Amygdala (tissue), 56 donors: ENCODE measurements at places on chromosomes 11 and 22.

- no peak for DNase-seq
Observed at GRCh38 chr11:73554671-73555320, 43.1 kb downstream of the FAM168A start.

- DNase-seq = no peak
Observed at GRCh38 chr11:28569106-28569505, 460.9 kb downstream of the METTL15 start.

DNA sequence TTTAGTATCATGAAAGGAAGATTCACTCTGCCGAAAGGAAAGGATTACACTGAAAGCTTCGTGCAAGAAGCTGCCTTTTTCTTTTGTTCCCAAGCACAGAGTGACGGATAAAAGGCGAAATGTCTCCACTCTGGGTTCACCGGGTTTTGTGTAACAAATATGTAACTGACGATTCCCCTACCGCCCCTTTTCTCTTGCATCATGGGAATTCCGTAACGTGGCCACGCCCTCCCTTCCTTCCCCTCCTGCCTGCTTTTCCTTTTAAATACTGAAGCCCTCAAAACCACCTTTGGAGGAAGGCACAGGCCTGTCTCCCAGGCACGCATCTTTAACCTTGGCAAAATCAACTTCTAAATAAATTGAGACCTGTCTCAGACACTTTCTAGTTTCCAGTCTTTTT is 16.4 kb upstream of the TESMIN start:
- DNase-seq = no peak

DNA sequence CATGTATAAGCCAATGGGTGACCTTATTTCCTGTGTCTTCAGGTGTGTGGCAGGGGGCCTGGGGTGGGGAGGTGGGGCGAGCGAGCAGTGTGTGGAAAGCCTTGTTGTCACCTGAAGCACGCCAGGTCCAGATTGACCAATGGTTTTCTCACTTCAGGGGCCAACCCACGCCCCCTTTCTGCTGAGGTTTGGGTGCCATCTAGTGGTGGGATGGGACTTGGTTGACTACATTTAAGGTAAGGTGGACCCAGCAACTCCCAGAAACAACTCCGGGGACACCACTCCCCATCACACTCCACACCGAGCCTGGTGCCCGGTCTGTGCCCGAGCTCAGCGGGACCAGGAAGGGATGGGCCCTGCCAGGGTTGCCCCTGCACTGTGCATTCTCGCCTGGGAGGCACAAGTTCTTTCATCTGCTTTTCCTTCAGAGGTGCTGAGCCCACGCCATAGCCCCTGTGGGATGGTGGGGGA is 40.0 kb downstream of the TPCN2 start:
- peak; percentile 37 for DNase-seq

DNA sequence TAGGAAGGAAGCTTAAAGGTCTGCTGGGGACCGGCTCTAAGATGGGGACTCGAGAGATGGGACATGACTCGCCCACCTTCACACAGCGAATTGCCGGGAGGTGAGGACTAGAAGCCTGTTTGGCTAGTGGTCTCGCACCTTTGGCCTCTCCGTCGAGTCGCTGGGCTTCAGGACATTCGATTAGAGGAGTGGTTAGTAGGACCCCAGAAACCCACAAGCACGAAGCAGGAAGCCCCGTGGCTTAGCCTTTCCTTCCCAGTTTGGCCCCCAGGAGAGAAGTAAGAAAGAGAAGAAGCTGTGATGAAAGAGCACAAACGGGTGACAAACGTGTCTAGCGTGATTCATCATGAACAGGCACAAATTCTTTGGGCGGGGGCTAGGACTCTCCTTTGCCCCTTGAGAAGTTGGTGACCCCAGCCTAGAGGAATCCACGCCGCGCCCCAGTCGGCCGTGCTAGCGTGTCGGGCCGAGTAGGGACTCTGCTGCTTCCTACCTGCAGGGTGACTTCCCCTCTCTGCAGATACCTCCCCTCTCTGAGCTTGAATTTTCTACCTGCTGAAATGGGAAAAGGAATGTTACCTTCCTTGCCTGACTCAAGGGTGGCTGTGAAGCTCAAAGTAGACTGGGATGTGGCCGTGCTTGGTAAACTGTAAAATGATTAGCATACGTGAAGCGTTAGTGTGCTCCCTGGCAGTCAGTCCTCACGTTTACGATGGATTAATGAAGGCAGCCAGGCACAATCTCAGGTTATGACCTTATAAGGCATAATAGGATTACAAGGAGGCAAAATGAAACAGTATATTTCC is 1.1 kb upstream of the ADM start:
- no peak for DNase-seq

DNA sequence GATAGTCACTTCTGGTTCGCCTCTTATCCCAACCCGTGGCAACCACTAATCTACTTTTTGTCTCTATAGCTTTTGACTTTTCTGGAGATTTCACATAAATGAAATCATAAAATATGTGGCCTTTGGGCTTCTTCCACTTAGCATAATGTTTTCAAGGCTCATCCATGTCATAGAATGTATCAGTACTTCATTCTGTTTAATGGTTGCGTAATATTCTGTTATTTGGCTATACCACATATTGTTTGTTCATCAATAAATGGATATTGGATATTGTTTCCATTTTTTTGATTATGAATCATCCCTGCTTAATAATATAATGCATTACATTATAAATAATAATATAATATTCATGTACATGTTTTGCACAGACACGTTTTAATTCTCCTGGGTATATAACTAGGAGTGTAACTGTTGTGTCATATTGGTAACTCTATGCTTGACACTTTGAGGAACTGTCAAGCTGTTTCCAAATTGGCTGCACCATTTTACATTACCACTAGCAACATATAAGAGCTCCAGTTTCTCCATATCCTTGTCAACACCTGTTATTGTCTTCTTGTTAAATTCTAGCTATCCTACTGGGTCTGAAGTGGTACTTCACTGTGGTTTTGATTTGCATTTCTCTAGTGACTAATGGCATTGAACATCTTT is 181.5 kb downstream of the CADM1 start:
- DNase-seq = no peak

DNA sequence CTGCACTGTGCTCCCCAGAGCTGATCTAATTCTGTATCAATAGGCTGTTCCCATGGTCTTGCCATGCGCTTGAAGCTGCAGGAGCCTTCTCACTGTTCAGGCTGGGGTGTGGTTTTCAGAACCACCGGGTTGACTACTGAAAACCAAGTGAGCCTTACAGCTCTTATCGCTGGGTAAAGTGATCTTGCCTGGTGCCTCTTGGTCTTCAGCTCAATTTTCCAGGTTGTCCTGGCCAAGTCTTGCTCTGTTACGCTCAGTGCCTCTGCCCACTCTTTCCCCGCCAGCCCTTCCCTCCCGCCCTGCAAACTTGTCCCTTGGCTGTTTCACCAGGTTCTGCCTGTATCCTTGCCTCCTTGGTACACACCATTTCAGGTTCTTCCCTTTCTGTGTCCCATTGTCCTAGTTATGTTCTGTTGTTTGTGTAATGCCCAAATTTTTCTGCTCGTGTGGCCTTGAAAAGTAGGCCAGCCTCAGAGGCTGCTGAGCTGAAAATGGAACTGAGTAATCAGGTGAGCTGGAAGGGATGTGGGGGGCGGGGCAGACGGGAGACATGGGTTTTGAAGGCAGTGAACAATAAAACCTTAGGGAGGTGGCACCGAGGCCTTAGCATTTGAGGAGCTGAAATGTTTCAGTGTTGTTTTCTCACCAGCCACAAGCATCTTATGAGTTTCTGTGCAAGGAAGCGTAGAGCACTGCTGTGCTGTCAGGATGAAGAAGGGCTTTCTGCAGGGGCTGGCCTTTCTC is 11.2 kb downstream of the PEX26 start:
- no peak for DNase-seq

GRCh38 chr11:134482865-134483264 is 70.8 kb upstream of the B3GAT1 start:
- no peak for DNase-seq

DNA sequence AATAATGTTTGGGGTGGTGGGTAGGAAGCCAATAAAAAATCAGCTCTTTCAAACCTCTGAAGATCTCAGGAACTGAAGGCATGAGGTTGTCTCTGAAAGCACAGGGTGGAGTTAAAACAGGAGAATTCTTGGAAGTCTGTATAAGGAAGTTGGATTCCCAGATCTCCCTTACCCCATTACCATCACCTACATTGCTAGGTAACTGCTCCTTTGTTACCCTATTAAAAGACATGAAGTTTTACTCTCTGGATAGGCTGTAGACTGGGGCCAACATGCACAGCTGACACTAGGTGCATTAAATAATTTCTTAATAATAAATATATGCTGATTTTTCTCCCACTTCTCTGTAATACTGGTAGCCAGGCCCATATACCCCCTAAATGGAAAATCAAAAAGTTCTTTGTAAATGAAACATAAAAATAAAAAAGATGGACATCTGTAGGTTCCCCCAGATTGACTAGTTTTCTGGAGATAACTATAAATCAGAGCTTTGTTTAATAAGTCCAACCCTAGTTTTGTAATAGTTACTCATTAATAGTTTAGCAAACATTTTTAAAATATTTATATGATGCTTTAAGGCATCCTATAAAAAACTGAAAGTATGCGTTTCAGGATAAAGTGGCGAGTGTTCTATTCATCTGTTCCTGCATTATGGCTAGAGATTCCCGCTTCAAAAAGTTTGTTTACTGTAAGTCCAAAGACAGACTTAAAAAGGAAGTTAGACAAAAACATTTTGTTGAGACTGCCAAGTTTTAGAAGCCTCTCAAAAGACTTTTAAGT is 63.8 kb downstream of the KIF18A start:
- DNase-seq = no peak

DNA sequence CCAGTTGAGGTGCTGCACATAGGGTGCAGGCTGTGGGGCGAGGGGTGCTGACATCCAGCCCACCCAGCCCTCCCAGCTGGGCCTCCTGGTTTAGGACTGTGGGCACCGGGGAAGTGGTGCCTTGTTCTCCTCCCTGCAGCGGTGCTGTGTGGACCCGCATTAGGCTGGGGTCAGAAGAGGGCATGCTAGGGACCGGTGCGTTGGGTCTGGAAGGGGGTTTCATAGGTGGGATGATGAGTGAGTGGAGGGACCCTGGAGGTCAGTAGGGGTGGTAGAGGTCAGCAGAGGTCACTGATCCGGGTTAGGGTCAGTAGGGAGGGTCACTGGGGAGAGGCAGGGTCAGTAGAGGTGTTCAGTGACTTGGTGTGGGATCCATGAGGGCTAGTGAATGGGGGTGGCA is 6.7 kb upstream of the MYBPC3 start:
- no peak for DNase-seq

GRCh38 chr22:47191671-47192650 is 429.5 kb downstream of the TBC1D22A start:
- no peak for DNase-seq

GRCh38 chr11:23233075-23233474 is 372.8 kb upstream of the CCDC179 start:
- no peak for DNase-seq

GRCh38 chr11:16750417-16750816 is 12.0 kb downstream of the C11orf58 start:
- no peak for DNase-seq

DNA sequence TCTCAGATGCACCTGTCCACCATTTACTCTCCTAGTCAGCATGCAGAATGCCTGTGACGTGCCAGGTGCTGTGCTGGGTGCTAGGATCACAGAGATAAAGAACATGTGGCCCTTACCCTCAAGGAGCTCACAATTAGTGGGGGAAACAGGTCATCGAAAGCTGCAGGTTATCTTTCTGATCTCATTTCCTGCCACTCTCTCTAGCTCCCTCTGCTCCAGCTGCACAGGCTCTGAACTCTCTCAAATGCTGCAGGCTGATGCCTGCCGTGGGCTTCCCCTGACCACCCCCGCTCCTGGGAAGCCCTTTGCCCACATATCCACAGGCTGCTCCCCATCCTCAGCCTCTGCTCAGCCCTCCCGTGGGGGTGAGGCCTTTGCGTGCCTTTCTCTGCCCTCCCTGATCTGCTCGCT is 29.6 kb downstream of the SHANK3 start:
- DNase-seq = no peak

DNA sequence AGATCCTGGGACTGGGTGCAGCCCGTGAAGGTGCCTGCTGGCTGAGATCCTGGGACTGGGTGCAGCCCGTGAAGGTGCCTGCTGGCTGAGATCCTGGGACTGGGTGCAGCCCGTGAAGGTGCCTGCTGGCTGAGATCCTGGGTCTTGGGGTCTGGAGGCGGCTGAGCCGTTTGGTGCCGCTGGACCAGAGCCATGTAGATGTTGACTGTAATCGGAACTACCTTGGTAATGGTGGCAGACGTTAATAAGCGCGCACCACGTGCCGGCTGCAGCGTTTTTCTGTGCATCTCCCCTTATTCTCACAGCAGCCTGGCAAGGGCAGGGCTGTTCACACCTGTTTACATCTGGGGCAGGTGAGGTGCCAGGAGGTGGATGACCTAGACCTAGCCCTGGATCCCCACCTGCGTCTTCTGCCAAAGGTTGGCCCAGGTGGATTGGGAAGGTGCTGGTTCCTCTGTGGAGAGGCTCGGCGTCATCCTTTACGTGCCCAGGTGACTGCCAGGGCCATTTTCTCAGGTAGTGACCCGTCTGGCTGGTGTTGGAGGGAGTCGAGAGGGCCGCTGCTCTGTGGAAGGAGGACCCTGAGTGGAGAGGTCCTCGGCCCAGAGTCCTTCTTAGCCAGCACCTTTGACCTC is 382.5 kb downstream of the TBC1D22A start:
- DNase-seq = no peak

- peak; percentile 5 for DNase-seq
Observed at GRCh38 chr11:116930177-116930576, 92.8 kb upstream of the APOA1 start.

GRCh38 chr22:36252754-36253522 is at the start of gene APOL1:
APOL1 (plus strand) TSS chr22:36253133; CDS start chr22:36254956, 1,823 bp downstream.
- DNase-seq = no peak

- DNase-seq = no peak
Observed at GRCh38 chr11:1770061-1770460, 6.3 kb upstream of the CTSD start.

GRCh38 chr11:7890417-7891172 is 40.5 kb downstream of the OR10A6 start:
- no peak for DNase-seq

GRCh38 chr11:11178671-11179638 is 174.1 kb downstream of the CSNK2A3 start:
- DNase-seq = no peak

- no peak for DNase-seq
Observed at GRCh38 chr22:17964156-17964555, 60.2 kb downstream of the MICAL3 start.

GRCh38 chr11:504994-505344 is 2.1 kb downstream of the RNH1 start:
- DNase-seq = no peak

DNA sequence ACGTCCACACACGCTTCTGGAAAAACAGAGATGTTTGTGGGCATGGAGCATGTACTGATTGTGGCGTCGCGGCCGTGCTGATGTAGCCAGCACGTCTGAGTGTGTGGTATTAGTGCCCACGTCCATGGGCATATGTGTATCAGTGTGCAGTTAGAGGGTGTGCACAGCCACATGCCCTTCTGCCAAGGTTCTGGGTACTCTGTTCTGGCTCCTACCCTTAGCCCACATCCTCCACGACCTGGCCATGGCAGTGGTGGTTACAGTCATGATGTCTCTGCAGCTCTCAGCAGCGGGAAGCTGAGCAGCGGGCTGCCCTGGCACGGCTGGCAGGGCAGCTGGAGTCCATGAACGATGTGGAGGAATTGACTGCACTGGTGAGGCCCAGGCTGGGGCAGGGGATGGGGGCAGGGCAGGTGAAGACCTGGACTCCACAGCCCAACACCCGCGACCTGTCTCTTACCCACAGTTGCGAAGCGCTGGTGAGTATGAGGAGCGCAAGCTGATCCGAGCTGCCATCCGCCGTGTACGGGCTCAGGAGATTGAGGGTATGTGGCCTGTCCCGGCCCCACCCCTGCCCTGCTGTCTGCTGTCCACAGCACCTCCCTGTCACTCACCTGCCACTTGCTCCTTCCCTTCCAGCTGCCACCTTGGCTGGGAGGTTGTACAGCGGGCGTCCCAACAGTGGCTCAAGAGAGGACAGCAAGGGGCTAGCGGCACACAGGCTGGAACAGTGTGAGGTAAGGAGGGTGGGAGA is 7.3 kb downstream of the SMTN start:
- DNase-seq = no peak
